Right renal pelvis (tissue), 4 donors: ENCODE measurements at places on chromosomes 13 and 19.

GRCh38 chr13:50934735-50935435 is 25.3 kb downstream of the RNASEH2B start:
- no peak for DNase-seq

GRCh38 chr13:94602467-94602866 is 810 bp downstream of the GPR180 start:
- no peak for DNase-seq

DNA sequence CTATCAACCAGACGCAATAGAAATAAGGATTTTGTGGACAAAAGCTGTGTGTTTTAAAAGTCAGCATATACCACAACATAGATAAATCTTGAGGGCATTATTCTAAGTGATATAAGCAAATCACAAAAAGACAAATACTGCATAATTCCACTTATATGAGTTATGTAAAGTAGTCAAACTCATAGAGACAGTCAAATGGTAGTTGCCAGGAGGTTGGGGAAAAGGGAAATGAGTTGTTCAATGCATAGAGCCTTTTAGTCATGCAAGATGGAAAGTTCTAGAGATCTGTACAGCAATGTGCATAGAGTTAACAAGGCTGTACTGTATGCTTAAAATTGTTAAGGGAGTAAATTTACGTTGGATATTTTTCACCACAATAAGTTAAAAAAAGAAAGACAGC is 244.7 kb downstream of the DCT start:
- no peak for DNase-seq

GRCh38 chr13:94335761-94336526 is 143.5 kb downstream of the DCT start:
- no peak for DNase-seq

- DNase-seq: no peak
Observed at GRCh38 chr13:42328672-42329071, 56.7 kb downstream of the AKAP11 start.

DNA sequence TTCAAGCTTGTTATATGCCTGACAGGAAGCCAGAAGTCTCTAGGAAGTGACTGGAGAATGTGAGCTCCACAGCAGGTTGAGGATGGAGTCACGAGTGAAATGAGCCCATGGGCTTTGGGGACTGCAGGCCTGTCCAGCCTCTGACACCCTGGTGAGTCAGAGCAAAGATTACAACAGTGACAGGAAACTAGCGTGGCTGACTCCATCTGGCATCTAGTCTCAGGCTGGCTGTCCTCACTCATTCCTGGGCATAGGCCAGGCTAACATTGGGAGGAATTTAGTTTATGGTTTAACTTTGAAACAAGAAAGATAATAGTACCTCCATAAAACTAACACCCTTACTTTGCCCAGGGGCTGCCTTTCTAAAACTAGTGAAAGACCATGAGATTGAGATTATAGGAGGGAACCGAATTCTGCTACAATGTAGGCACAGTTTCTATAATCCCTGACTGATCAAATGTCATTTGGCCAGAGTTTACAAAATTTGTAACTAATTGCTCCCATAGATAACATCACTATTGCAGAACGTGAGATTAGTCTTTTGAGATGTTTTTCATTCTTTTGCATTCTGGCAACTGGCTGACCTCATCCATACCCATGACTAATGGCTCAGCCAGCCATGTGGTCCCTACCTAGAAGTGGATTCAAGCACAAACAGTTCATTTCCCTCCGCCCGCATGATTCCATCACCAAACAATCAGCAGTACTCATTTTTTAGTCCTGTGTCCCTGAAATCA is 28.4 kb downstream of the PSG1 start:
- DNase-seq: no peak
